ENCODE measurements at places on chromosomes 7 and 10.

- no peak for DNase-seq
Observed at GRCh38 chr7:74029991-74030415, 2.0 kb downstream of the ELN start.

GRCh38 chr10:27413831-27414348 is 90.2 kb upstream of the RAB18 start:
- no peak for DNase-seq

DNA sequence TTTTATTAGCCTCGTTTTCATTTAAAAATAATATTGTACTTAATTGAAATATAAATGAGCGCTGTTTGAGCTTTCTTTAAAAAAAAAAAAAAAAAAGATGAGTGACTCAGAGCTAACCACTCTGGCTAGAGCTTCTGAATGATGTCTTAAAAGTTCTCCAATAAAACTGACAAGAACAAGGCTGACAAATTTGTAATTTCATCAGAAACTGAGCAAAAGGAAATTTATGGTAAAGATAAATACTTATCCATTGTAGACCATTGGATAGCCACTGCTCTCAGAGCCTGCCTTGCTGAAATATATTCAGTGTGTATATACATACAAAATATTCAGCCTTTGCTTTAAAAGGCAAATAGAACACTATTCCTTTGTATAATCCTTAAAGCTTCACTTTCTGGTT is 91.2 kb upstream of the OIT3 start:
- no peak for DNase-seq

DNA sequence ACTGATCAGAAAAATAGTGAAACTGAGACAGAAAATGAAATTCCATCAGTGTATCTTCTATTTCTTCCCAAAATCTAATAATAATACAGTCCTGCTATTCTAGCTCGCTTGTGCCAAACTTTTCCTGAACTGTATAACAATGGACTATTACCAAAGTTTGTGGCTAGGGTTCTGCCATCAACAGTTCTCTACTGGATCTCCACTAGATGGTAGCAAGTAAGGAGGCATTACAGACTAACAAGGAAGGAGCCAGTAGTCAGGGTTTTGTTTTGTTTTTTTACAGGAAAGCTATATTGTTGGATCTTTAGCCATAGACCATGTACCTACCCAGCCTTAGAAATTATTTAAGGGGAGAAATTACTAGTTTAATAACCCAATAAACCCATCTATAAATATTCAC is 10.8 kb downstream of the MTERF1 start:
- DNase-seq, result no peak

DNA sequence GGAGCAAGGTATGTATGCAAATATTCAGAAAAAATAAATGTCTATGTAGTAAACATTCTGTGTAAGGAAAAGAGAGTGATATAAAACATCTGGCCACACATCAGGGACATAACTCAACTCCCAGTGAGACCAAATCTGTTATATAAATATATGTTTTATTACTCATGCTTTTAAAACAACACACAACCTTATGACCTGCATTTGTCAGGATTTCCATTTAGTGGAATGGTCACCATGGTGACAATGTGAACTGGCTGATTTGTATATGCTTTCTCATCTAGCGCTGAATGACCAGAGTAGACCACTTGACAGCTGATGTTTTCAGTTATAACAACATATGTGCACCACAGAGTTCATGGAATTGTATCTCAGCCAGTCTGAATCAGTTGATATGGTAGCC is 551.7 kb downstream of the HTR7 start:
- DNase-seq, result no peak

DNA sequence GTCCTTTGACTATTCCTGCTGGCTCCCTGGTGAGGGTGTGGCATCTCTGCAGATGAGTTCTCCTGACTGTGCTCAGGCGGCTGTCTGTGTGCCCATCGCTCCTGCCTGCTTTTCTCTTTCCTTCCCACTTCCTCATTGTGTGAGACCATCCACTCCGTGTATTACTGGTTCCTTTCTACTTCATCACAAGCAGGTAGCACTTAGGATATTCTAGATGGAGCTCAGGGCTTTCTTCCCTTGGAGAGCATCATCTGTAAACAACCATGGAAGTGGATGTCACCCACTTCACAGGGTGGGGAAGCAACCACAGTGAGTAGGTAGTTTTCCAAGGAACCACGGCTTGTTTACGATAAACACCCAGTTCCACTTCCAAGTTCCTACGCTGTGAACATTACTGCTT is 15.7 kb downstream of the DNAJB6 start:
- no peak for DNase-seq

- no peak for DNase-seq
Observed at GRCh38 chr10:7243873-7244272, 167.0 kb downstream of the SFMBT2 start.

DNA sequence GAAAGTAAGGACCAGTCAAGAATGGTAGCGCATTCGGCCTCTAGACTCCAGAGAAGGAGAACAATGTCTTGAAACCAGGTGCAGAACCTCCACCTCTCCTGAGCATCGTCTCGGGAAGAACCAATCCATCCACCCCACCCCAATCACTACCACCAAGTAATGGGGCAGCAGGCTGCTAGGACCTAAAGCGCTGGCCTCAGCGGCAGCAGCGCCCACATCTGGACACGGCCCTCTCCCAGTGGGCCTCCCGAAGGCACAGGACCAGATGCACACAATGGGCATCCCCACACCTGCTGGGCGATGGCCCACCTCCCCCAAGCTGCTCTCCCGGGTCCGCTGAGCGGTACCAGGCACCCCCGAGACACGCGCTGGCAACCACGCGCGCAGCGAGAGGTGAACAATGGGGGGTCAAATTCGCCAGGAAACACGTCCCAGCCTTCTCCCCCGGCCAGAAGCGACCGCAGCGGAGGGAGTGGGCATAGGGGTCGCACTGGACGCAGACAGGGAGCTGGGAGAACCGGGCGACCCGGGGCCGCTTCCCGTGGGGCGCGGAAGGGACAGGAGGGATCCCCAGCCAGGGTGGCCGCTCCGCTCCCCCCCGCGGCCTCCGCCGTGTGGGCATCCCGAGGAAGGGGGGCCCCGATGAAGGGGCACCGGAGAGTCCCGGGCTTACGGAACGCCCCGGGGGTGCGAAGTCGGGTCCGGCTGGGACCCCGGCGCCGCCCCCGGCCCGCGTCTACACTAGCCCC is 506 bp downstream of the CTTNBP2 start:
- no peak for DNase-seq

GRCh38 chr10:13659887-13660550 is 73.3 kb downstream of the PRPF18 start:
- DNase-seq, result peak; percentile 41

DNA sequence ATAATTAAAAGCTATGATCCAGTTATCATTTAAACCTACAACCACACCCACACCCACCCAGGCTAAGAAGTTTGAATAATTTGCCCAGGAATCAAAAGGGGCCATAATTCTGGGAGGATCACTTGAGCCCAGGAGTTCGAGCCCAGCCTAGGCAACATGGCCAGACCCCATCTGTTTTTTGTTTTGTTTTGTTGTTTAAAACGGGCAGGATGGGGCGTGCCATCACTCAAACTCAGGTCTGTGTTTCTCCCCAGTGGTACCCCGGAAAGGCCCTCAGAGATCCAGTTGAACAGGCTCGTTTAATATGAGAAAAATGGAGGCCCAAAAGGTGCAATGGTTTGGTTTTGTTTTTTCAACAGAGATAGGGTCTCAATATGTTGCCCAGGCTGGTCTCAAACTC is 23.3 kb downstream of the HSPB1 start:
- no peak for DNase-seq

DNA sequence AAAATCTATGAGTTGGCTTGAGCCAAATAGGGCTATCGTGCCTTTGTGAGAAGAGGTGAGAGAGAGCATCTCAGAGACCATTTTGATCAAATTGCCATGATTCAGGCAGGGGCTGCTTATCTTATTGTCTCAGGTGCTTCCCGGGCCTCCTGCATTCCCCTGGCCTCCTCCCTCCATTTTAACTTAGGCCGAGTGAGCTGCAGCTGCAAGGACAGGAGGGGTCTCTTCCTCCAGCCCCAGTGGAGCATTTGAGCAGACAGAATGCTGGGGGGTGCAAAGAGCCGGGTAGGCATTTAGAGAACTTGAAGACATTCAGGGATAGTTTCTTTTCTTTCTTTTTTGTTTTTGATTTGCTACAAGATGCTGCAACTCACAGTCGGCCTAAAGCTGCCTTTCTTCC is 59.0 kb downstream of the BUB3 start:
- no peak for DNase-seq

DNA sequence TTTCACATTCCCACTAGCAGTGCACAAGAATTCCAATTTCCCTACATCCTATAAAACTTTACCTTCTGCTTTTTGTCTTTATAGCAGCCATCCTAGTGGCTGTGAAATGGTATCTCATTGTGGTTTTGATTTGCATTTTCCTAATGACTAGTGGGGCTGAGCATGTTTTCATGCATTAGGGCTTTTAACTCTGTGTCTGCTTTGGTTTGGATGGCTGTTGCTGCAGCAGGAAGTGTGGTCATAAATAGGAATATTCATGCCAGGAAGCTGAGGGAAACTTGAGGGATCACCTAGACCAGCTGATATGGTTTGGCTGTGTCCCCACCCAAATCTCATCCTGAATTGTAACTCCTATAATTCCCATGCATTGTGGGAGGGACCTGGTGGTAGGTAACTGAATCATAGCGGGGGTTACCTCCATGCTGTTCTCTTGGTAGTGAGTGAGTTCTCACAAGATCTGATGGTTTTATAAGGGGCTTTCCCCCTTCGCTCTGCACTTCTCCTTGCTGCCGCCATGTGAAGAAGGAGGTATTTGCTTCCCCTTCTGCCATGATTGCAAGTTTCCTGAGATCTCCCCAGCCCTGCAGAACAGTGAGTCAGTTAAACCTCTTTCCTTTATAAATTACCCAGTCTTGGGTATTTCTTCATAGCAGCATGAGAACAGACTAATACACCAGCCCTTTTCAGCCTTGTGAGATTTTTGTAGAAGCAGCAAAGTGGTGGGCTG is 181.8 kb upstream of the PITRM1 start:
- DNase-seq, result no peak

GRCh38 chr10:123772645-123773508 is 106.7 kb downstream of the GPR26 start:
- DNase-seq, result no peak

- no peak for DNase-seq
Observed at GRCh38 chr10:53479365-53479764, 706.8 kb upstream of the MBL2 start.

GRCh38 chr10:131219584-131219886 is 92.0 kb downstream of the TCERG1L start:
- DNase-seq, result no peak

DNA sequence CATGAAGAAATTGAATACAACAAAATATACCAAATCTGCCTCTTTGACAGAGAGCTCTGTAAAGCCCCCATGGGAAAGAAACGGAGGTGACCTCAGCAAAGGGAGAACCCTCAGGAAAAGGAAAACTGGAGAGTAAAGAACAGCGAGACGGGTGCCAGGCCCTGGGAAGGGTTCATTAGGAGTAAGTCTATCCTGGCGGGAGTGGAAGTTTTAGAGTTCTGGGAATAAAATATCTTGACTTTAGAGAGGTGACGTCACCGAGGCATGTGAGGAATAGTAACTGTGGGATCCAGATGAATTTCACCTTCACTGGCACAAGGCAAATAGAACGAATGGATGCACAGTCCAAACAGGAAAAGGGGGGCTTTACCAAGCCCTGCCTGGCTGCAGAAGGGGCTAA is 362.8 kb upstream of the IGFBP3 start:
- DNase-seq, result no peak

DNA sequence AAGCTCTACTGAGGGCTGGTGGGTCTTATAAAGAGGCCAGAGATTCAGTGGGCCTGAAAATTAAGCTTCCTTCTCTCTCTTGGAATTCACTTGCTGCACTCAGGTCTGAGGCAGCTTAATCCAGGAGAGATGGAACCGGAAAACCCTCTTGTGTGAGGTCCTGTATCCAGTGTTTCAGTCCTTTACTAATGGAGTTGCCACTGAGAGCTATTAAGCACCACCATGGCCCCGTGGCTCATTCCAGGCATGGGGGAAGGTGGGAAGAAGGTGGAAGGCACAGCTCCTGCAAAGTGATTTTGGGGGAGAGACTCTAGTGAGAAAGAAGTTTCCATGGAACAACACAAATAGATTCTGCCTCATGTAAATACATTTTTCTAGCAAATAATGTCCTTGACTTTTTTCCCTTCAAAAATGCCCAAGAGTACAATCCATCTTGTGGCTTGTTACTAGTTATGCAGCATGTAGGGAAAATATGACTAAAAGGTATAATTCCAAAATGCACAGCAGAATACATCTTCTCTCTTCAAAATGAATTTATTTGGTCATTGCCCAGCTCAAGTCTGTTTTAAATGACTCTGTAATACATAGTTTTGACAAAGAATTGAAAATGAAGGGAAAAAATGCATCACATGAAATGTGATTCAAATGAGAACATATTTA is 46.7 kb upstream of the FOXI2 start:
- no peak for DNase-seq

DNA sequence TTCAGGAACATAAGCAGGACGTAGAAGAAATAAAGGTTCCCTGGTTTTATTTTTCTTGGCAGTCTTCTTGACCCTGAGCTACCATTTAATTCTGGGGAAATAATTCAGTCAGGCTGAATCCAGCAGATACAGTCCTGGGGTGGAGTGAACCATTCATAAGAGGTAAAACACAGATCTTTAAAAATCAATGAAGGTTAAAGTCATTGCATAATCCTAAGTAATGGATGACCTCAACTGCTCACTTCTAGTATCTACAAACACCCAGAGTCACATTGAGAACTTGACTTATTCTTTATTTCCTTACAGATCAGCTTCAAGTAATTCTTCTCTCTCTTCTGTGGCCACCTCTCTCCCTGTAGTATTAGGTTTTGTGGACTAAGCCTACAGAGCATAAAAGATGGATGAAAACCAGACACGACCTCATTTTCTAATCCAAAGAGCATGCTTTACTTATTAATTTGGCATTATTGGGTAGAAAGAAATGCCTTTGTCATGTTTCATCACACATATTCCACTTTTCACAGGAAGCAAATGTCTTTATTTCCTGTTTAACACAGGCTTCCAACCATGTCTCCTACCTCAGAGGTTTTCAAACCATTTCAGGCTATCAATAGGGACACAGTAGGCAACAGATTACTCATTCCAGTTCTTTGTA is 182.3 kb upstream of the IMMP2L start:
- no peak for DNase-seq

DNA sequence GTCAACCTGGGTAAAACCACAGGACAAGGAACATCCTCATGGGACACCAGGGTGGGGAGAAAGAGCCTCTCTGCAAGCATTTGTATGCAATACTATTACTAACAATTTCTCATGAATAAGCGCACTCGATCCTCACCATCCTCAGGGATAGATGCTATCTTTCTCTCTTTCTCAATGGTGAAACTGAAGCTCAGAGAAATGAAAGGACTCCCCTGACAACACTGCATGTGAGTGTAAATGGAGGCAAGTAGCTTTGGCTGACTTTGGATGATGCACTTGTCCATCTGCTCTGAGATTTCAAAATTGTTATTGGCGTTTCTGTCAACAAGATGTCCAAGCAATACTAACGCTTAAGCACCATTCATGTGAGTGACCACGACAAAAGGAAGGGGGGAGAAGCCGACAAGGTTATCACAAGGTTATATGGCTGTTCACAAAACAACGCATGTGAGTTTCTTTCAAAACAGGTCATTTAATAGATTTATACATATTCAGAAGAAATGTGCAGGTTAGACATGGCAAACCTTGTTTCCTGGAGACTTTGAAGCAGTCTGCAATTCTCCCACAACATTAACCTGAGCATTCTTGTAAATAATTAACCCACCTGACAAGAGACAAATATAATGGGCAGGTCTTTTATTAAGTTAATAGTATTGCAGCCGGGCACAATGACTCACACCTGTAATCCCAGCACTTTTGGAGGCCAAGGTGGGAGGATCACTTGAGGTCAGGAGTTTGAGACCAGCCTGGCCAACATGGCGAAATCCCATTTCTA is 54.0 kb downstream of the IFIT5 start:
- no peak for DNase-seq
